ENCODE measurements at places on chromosomes 2 and 18.

DNA sequence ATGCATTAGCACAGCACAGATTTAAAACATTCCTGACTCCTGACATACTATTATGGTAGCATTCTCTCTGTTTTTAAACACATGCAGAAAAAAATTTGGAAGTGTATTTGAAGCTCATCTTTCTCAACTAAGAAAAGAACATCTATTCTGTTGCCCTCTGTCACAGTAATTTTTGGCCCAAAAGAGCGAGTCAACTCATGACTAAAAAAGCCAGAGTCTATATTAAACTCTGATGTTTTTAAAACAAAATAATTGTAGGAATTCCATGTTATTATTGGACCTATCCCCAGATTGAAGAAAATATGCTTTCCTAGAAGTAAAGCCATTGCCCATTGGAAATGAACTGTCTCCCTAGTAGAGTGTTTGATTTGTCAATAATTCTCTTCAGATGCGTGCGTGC, 96.7 kb downstream of the CRIM1 start:
- no peak for DNase-seq

GRCh38 chr18:6871566-6871965, 142.1 kb downstream of the ARHGAP28 start:
- no peak for DNase-seq

GRCh38 chr2:61906186-61906470, 654 bp downstream of the COMMD1 start:
- no peak for DNase-seq

DNA sequence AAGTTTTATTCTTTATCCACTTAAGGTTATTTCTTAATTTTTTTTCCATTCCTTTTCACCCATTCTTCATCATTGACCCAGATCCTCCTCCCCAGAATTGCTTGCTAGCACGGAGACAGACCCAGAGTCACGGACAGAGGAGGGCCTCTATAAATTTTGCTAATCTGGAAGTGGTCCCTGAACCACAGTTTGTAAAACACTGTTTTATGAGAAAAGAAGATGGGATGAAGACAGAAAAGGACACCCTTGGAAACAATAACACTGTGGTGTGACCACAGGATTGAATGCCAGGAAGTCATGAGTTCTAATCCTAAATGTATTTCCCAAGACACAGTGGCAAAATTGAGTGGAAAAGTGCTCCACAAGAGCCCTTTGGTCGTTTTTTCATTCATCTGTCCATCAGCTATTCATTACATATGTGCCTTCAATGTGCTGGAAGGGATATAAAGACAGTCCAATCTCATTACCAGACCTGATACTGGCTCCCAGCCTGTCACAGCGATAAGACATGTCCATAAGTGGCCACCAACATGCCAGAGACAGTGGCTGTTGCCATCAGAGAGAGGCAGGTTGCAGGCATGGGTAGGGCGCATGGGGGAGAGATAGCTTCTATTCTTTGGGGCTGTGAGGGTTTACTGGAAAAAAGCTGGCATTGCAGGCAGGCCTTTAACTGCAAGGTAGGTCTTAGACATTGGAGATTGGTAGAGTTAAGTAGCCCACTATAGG, 175.2 kb upstream of the ALPP start:
- no peak for DNase-seq

GRCh38 chr18:79639072-79639829, 40.4 kb upstream of the CTDP1 start:
- no peak for DNase-seq
